ENCODE measurements at places on chromosomes 12 and 14.

DNA sequence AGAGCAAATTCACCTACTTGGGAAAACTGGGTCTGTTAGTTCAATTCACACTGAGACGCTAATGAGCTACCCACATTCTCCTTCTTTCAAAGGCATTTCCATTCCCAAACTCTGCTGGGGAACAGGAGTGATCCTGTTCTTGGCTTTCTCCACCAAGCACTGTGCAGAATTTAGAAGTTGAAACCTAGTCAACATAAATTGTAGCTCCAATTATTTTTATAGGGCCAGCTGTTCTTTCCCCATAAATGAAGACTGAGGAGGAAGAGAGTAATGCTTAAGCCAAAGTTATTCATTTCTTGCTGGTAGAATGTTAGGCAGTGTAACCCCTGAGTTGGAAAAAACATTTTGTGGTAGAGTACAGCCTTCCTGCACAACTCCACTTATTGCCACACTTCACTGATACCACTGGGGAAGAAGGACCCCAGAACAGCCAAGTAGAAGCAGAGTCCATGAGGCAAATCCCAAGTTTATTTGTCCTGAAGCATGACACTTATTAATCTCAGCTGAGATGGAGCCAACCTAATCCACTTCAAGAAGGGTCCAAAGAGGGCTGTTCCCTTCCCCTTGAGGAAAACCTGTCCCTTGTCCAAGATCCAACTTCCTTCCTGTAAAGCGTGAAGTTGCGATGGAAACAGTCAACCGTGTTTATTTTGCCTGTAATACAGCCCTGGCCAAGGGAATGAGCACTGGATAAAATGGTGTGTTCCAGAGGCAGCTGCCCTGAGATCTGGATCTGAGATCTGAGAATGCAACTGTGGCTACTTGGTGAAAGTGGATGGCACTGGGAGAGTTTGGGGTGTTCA, 151.8 kb downstream of the TBX5 start:
- no peak for DNase-seq

DNA sequence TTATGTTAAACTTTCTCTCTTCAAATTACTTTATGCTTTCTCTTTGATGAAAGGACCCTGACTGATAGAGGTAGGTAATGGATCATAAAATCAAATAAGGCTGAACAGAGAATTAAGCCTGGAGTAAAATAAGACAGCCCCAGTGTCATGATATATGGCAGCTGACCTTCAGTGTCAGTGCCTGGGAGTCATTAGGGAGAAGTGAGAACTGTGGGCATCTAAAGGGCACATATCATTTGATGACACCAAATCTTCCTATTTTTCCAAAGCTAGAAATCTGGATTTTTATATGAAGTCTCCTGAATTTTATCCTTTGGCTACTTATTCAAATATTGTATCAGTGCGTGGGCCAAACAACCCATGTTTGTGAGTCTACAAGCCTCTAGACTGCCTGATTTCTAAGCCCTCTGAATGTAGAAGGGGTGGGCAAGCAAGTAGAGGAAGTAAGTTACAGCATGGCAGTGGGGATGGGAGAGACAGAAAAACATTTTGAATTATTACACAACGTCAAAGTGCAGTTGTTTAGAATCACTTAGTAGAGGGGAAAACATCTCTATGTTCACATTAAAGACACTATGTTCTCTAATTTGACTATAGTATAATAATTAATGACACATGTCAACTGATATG, 10.0 kb downstream of the SLC39A9 start:
- DNase-seq = no peak

DNA sequence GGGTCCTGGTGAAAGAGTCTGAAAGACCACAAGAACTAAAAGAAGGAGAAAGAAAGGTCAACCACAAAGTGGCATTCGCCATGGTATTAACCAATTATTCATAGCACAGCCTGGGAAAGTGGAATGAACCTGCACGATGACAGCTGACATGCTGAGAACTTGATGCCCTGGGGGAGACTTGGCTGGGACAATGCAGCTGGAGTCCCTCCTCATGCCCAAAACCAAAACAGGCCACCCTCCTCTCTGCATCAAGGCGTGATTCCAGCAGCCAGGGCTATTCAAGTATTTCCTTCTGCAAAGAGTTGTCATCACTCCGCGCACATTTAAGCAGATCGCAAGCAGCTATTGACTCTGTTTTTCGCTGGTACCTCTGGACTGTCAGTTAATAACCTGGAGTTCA, 167.1 kb upstream of the NOS1 start:
- no peak for DNase-seq

DNA sequence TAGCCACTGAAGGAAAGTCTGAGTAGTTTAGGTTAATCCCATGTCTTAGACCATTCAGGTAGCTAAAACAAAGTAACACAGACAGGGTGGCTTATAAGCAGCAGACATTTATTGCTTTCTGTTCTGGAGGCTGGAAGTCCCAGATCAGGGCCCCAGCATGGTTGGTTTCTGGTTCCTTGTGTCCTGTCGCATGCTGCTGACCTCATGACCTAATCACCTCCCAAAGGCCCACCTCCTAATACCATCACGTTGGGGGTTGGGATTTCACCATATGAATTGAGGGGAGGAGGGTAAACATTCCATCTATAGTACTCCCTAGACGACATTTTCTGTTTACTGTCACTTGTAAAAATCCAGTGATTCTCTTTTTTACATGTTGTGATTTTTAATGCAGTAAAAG, 148.6 kb downstream of the FBXL14 start:
- DNase-seq = no peak

DNA sequence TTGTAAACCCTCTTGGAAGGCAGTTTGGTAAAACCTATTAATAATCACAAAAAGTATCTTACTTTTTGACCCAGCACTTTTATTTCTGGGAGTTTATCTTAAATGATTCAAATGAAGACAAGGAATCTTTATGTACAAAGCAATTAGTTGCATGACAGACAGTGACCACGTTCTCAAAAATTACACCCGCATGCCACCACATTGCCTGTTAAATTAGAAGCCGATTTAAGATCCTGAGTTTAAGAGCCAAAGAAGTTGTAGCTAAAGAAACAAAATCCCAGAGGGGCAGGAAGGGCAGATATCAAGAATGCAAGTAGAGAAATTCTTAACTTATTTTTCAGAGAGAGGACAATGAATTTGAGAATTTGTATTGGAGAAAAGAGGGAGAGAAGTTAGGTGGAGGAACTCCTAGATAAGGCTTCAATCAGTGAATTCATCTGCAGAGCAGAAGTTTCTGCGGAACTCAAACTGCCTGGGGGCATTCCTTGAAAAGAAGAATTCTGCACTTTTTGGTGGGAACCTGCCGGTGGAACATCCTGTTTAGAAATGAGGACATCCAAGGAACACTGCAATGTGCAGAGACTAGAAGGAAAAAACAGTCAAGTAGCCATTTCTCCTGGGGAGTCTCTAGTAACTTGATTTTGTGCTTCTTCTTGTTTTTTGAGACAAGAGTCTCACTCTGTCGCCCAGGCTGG, 1.1 kb upstream of the RIOX1 start:
- no peak for DNase-seq

DNA sequence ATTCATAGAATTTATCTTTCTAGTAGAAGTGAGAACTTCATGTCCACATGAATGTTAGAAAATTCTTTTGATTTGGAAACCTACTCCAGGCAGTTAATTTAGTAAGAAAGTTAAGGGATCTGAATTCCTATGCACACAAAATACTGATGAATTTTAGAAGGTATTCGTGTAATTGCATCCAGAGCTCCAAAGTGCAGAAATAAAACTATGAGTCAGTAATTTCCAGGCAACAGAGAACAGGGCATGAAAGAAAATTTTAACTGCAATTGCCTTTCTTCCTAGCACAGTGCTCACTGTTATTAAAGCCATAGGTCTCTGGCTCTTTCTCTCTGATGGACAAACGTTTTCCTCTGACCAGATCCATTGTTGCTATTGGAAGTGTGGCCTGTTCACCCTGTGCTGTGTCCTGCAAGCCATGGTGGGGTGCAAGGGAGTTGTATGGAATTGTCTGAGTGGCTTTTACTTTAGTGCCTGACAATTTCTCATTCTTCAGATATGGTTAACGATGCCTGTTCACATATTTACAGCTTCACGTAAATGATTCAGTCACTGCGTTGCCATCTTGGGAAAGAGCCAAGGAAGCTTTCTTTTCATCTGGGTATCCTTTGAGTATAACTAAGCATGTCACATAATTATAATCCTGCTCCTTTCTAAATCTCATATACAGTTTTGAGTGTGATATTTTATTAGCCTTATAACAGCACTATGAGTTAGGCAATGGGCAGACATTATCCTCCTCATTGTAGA, 145.1 kb downstream of the ACSS3 start:
- DNase-seq = no peak

GRCh38 chr12:12608557-12608957, 3.1 kb upstream of the CREBL2 start:
- DNase-seq = peak; percentile 59

DNA sequence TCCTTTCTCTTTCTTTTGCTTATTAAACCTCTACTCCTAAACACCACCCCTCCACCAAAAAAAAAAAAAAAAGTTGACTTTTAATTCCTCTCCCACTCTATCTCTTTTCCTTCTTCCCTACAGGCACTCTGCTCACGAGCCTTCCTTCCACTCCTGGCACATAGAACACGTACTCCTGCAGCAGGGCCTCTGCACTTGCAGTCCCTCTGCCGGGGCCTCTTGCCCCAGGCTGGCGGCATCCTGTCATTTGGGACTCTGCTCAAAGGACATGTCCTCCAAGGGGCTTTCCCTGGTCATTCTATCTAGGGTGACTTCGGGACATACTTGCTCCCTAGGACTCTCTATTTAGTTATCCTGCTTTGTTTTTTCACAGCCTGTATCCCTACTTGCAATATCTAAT, 7.7 kb downstream of the FOS start:
- no peak for DNase-seq

GRCh38 chr12:94023879-94024278, 124.5 kb upstream of the PLXNC1 start:
- DNase-seq = no peak

DNA sequence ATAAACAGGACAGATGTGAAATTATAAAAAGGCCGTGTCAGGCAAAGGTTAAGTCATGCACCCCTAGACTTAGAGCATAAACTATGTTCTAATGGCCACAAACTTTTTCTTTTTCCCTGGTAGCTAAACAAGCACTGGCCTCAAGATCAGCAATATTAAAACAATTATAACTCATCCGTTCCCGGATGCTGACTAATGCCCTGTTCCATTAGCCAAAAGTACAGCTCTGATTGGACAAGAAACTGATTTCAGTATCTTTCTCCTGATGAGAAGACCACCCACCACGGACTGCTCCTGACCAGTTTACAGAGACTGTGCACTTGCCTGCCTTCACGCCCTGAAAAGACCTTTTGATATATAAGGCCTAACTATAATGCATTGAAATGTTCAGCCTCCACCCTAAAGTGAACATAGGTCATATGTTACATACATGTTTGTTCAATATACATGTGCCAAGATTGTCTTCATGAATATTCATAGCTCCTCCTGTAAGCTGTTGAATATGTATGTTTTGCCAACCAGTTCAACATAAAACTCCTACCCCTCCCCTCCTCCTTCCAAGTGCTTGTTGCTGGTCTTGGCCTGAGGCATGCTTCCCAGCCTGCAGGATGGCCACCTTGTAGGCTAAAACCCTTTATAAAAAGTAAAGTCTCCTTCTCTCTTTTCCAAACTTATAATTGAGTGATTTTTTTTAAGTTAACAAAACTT, 162.0 kb downstream of the IPO8 start:
- no peak for DNase-seq

DNA sequence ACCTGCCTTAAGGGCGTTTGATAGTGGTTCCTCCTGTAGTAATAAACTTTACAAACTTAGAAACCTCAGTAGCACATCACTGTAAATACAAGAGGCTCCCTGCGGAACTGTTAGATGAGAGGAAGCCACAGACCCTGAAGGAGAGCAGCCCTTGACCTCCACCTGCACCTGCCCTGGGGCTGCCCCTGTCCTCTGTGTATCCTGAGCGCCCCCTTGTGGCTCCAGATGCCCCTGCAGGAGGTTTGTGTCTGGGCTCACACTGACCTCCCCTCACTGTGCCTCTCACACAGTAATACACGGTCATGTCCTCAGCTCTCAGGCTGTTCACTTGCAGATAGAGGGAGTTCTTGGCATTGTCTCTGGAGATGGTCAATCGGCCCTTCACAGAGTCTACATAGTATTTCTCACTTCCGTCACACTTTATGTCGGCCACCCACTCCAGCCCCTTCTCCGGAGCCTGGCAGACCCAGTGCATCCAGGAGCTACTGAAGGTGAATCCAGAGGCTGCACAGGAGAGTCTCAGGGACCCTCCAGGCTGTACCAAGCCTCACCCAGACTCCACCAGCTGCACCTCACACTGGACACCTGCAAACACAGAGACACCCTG, 1059.8 kb downstream of the TMEM121 start:
- peak; percentile 69 for DNase-seq

- no peak for DNase-seq
These were observed 179.3 kb upstream of the TMEM260 start for GRCh38 chr14:56400109-56400825.

GRCh38 chr12:26790645-26790994, 42.4 kb downstream of the ITPR2 start:
- no peak for DNase-seq

DNA sequence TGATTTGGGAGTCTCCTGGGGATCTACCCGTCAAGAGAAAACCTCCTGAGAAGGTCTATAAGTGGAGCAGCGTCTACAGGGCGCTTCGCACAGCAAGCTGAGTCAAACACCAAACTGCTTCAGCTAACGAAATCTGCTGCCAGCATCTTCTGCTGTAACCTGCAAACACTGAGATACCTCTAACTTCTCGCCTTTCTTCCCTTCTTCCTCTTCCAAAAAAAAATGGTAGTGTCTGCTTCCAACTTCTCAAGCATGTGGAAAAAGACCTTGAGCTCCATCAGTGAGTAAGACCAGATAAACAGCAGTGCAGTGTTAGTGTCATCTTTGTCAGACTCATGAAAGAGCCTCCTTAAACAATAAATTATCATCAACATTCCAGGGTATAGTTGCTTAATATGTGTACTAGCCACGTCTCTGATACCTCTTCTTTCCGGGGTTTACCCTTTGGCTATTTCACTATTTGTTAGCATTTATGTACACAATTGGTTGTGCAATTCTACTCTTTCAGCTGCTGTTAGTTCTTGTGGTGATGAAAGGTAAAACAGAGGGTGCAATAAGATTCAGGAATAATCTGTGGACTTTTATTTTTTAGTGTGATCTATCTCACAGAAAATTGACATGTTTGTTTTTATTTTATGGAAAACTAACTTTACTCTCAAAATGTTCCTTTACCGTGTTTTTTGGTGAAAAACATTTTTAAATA, 81.6 kb downstream of the LLPH start:
- no peak for DNase-seq

Data from GM20000 (cell line).